ENCODE measurements at places on chromosomes 7 and 10.

GRCh38 chr10:52814506-52814905 lies 41.9 kb upstream of the MBL2 start:
- peaks cover 2% of the 10 kb centered on the region for H3K4me1 ChIP-seq
- no peak for DNase-seq
- no peak overlapping the region for H3K4me3 ChIP-seq

DNA sequence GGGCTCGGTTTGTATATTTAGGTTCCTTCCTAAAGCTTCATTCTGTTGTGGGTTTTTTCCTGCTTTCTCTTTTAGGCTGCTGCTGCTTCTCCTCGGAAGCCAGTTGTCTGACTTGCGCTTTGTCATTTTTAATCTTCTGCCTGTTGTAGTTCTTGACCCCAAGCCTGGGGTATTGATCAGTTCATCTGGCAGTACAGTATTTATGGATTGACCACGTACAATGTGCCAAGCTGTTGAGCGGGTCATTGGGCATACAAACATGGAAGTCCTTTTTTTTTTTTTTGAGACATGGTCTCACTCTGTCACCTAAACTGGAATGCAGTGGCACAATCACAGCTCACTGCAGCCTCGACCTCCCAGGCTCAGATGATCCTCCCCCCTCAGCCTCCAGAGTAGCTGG lies 4.3 kb downstream of the PROSER2 start:
- no peak overlapping the region for H3K27ac ChIP-seq
- peaks cover 42% of the 10 kb centered on the region for H3K27me3 ChIP-seq
- DNase-seq: no peak
- no peaks in the 10 kb centered on the region for H3K36me3 ChIP-seq
- H3K4me3 ChIP-seq: no peak overlapping the region
- peaks cover 8% of the 10 kb centered on the region for H3K4me1 ChIP-seq

DNA sequence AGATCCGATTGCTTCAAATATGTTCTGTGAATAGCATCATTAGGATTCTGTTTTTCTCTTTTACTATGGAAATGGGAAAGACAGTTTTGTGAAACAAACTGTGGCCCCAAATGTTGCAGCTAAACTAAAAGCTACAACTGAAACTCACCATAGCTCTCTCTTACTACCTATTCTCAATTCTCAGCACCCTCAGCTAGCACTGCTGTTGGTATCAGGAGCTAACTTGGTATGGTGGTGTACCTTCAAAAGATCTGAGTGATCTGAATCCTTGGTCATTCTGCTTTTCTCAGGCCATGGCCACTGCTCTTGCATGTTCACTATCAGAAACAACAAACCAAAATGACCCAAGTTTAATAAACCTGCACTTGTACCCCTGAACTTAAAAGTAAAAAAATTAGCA lies 1208.0 kb downstream of the SORCS1 start:
- no peak for DNase-seq
- no peaks in the 10 kb centered on the region for H3K4me1 ChIP-seq

DNA sequence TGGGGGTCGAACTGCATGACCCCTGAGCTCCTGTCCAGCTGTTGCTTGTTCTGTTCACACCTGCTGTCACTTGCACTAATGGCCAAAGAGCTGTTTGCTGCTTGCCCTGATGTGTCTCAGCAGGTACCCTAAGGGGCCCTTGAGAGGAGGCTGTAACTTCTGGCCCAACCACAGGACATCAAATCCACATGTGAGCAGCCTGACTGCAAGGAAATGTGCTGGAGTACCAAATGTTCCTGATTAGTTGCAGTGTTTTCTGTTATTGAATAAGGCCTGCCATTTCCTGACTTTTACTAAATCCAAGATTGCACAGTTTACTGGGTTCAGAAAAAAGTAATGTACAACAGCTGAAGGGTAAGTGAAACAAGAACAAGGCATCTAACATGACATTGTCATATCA lies 91.7 kb upstream of the IL6 start:
- H3K36me3 ChIP-seq: peaks cover 2% of the 10 kb centered on the region
- no peak for DNase-seq
- no peak overlapping the region for H3K4me3 ChIP-seq

DNA sequence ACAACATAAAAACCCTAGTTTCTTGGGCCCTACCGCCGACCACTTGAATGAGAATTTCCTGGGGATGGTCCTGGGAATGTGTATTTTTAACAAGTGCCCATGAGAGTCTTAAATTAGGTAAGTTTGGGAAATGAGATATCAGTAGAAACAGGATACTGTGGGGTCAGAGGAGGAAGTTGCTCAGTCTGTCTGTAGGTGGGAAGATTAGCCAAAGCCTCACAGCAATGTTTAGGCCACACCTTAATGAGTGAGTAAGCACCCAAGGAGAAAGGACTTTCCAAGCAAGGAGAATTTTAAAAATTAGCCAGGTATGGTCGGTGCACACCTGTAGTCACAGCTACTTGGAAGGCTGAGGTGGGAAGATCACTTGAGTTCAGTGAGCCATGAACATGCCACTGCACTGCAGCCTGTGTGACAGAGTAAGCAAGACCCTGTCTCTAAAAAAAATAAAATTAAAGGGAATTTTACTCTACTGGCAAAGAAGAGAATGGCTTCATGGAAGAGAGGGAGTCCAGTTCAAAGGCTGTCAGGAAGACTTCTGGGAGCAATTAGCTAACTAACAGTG lies 31.9 kb downstream of the PAPSS2 start:
- no peak for DNase-seq
- H3K27me3 ChIP-seq: no peaks in the 10 kb centered on the region
- H3K4me1 ChIP-seq: no peaks in the 10 kb centered on the region
- no peak overlapping the region for H3K27ac ChIP-seq
- no peaks in the 10 kb centered on the region for H3K36me3 ChIP-seq

- H3K4me1 ChIP-seq: peaks cover 30% of the 10 kb centered on the region
- no peak overlapping the region for H3K27ac ChIP-seq
- no peak overlapping the region for H3K4me3 ChIP-seq
- no peak for DNase-seq
Observed at GRCh38 chr10:103695584-103696005, 159.8 kb downstream of the SH3PXD2A start.

- no peak overlapping the region for H3K27ac ChIP-seq
- H3K4me1 ChIP-seq: no peaks in the 10 kb centered on the region
- no peaks in the 10 kb centered on the region for H3K27me3 ChIP-seq
Observed at GRCh38 chr7:36084485-36085091, 68.5 kb upstream of the EEPD1 start.

GRCh38 chr10:82575318-82575717 lies 700.3 kb downstream of the NRG3 start:
- H3K4me1 ChIP-seq: no peaks in the 10 kb centered on the region
- no peak overlapping the region for H3K27ac ChIP-seq
- no peaks in the 10 kb centered on the region for H3K36me3 ChIP-seq
- H3K27me3 ChIP-seq: no peaks in the 10 kb centered on the region
- DNase-seq: no peak

DNA sequence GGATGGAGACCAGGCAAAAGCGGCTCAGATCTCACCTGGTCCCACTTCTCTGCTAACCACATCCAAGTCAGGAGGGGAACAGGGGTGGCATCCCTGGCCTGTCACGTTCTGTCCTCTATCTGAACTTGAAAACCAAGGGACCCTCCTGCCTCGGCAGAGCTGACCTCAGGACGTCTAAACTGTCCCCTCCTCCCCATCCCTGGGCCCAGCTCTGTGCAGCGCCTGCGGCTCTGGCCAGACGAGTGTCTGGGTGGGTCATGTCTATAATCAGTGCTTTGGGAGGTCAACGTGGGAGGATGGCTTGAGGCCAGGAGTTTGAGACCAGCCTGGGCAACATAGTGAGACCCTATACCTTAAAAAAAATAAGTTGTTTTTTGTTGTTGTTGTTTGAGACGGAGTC lies 70.0 kb upstream of the ZNF479 start:
- H3K36me3 ChIP-seq: no peaks in the 10 kb centered on the region
- H3K4me1 ChIP-seq: no peaks in the 10 kb centered on the region
- no peaks in the 10 kb centered on the region for H3K27me3 ChIP-seq

GRCh38 chr7:80150611-80151273 lies 16.1 kb downstream of the GNAI1 start:
- no peak for DNase-seq
- H3K27ac ChIP-seq: peak overlapping the region; percentile 92
- H3K4me1 ChIP-seq: peaks cover 19% of the 10 kb centered on the region
- H3K27me3 ChIP-seq: peaks cover 29% of the 10 kb centered on the region

DNA sequence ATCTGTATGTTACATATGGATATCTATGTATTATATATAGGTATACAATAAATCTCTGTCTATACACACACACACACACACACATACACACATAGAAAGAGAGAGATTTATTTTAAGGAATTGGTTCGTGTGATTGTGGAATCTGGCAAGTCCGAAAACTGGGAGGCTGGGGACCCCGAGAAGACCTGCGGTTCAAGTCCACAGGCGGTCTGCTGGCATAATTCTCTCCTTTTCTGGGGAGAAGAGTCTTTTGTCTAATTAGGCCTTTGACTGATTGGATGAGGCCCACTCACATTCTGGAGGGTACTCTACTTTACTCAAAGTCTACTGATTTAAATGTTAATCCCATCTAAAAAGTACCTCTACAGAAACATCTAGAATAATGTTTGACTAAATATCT lies 65.1 kb downstream of the PAPSS2 start:
- H3K27ac ChIP-seq: no peak overlapping the region
- H3K4me3 ChIP-seq: no peak overlapping the region
- no peak for DNase-seq
- H3K36me3 ChIP-seq: no peaks in the 10 kb centered on the region
- H3K27me3 ChIP-seq: peaks cover 10% of the 10 kb centered on the region

DNA sequence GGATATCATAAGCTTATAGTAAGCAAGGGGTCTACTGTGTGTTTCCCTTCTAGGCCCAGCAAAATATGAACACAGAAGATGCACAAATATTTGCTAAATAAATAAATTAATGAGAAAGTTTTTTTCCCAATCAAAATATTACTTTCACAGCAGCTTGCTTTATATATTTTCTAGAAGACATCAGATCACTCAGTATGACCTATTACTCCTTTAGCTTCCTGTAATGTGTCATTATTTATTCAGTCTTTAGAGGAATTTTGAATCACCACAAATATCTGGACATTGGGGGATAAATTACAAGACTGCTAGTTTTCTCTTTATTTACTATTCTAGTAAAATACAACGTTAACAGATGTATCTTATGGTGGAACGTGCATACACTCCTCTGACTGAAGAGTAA lies 765.8 kb upstream of the POM121L12 start:
- no peaks in the 10 kb centered on the region for H3K27me3 ChIP-seq
- H3K27ac ChIP-seq: no peak overlapping the region
- no peaks in the 10 kb centered on the region for H3K36me3 ChIP-seq
- no peaks in the 10 kb centered on the region for H3K4me1 ChIP-seq

GRCh38 chr7:95772298-95772770 lies at the start of gene DYNC1I1:
TSS of gene DYNC1I1 (plus strand) at chr7:95772554. CDS start at chr7:95804730, 32,176 bp downstream.
- no peaks in the 10 kb centered on the region for H3K36me3 ChIP-seq
- peak; percentile 40 for DNase-seq
- H3K27me3 ChIP-seq: peaks cover 26% of the 10 kb centered on the region
- no peak within 1 kb of the TSS for H3K27ac ChIP-seq
- H3K4me3 ChIP-seq: peak within 1 kb of the TSS; percentile 68

DNA sequence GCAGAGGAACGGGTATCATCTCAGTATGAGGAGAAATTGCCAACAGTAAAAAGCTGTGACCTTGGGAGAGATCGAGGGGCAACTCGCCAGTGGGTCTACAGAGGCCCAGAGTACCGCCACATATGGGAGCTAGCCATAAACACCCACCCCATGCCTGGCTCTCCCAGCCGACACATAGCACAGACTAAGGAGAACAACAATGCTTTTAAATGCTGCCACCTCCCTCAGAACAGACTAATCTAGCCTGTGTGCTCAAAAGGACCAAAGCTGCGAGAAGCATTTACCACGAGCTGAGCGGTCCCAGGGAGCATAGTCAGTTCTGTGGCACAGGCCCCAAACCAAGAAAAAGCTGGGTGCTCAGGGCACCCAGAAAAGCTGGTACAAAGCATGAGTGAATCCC lies 73.3 kb downstream of the LSM5 start:
- no peak overlapping the region for H3K4me3 ChIP-seq
- H3K27ac ChIP-seq: no peak overlapping the region
- no peaks in the 10 kb centered on the region for H3K36me3 ChIP-seq
- peaks cover 2% of the 10 kb centered on the region for H3K27me3 ChIP-seq
- DNase-seq: no peak

DNA sequence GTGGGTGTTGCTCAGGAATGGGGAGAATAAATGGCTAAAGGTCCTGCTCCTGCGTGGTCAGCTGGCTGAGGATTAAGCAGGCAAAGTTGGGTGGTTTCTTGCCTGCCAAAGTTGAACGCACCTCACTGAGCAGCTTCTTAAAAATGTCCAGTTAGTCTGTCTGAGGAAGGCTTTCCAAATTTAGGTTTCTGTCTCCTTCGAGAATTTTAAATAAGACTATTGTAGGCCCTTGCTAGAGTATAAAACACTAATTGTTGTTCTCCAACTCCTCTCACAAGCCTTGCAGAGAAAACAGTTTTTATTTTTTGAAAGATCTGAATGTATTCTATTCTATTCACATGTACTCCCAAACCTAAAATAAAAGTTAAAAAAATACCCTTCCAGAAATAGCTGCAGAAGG lies 122.0 kb upstream of the LAMB4 start:
- H3K27ac ChIP-seq: no peak overlapping the region
- no peak overlapping the region for H3K4me3 ChIP-seq
- H3K27me3 ChIP-seq: no peaks in the 10 kb centered on the region
- no peak for DNase-seq
- peaks cover 1% of the 10 kb centered on the region for H3K36me3 ChIP-seq
- peaks cover 1% of the 10 kb centered on the region for H3K4me1 ChIP-seq

GRCh38 chr10:50625649-50626132 lies 1.9 kb upstream of the SGMS1 start:
- peak overlapping the region; percentile 87 for H3K27ac ChIP-seq
- H3K36me3 ChIP-seq: peaks cover 3% of the 10 kb centered on the region
- peaks cover 41% of the 10 kb centered on the region for H3K4me1 ChIP-seq
- H3K4me3 ChIP-seq: peak overlapping the region; percentile 87

DNA sequence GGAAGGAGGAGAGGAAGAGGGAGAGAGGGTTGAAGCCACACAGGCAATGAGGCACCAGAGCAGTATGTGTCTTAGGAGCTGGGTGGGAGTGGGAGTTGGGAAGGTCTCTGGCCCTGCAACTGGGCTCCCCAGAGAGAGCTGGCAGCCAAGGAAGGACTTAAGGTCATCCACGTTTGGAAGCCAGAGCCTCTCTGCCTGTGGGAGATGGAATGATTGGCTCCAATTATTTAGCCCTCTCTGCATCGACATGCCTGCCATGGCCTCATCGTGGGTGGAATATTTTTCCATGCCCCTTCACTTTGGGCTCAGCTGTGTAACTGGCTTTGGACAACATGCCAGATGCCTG lies 478.5 kb downstream of the RPS24 start:
- peaks cover 2% of the 10 kb centered on the region for H3K27me3 ChIP-seq
- DNase-seq: no peak
- H3K27ac ChIP-seq: no peak overlapping the region
- H3K36me3 ChIP-seq: no peaks in the 10 kb centered on the region
